Fibroblast of upper back skin (primary cell): ENCODE measurements at places on chromosomes 5 and 9.

GRCh38 chr9:3290231-3290840 lies 235.5 kb downstream of the RFX3 start:
- peak; percentile 16 for DNase-seq

DNA sequence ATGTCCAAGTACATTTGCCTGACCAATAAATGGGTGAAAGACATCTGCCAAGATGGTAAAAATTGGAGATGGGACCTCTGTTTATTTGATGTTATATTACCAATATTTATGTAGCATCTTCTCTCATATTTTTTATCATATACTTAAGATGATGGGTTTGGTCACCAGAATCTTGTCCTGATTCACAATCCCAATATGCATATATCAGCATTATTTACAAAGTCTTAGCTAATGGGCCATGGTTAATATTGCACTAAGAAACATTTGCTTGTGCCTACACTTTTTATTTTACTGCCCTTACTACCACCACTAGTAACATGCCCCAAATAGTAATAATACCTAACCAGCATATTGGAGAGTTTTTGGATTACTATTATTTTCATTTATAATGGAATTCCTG lies 116.7 kb downstream of the CHSY3 start:
- DNase-seq, result no peak

DNA sequence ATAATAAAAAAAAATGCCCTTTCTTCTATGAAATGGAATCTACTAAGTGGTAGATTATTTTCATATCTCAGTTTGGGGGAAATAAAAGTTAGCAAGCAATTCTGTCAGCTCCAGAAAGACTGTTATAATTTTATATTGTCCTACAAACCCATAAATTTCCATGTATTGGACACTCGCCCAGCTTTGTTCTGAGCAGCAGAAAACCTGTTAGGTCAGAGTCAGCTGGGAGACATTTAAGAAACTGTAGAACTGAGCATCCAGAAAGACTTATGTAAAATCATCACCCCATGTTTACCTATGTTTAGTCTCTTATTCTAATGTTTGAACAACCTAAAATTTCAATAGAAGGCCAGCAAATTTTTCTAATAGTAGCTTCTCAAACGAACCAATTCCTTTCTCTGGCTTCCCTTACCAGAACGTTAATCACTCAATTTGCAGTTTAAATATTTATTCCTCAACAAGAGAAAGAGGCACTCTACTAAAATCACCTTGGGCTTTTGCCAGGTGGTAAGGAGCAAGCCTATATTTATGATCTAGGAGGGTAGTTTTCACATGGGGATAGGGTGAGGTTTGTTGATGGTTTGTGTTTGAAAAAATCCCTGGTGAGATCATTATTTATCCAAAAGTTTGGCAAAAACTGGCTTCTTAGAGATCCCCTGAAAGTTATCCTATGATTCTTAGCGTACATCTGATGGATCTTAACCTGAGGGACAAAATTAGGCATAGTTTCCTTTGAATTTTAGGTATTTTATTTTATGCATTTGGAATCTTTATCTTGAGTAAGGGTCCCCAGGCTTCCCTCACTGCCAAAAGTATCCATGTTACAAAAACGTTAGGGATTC lies 34.4 kb downstream of the MACROH2A1 start:
- DNase-seq, result no peak

GRCh38 chr5:143055596-143056338 lies 285.6 kb downstream of the ARHGAP26 start:
- peak; percentile 32 for DNase-seq

DNA sequence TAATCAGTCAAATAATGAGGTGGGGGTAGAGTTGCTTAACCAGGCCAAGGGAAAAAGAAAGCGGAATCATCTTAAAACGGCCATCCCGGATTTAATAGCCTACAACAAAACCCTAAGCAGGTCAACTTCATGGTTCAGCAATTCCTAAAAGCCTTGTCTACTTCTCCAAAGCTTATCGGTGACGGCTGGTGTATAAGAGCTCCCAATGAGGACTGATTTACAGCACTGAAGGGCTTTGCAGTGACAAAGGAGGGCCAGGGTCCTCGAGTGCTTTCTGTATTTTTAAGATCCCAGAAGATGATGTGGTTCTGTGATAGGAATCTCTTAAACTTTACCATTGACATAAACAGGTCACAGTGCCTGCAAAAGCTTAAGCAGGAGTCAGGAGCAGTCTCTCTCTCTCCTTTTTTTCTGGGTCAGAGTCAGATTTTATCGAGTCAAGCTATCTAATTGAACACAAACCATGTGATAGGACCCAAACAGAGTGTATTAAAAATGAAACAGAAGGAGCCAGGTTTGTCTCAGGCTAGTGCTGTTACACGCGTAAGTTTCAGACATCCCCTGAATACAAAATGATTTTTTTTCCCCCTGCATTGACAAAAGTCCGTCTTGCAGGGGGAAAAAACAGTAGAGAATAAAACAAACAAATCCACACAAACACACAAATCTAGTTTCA lies 663.6 kb upstream of the ZNF608 start:
- no peak for DNase-seq

GRCh38 chr9:74463825-74464224 lies 33.3 kb upstream of the RORB start:
- DNase-seq, result no peak

DNA sequence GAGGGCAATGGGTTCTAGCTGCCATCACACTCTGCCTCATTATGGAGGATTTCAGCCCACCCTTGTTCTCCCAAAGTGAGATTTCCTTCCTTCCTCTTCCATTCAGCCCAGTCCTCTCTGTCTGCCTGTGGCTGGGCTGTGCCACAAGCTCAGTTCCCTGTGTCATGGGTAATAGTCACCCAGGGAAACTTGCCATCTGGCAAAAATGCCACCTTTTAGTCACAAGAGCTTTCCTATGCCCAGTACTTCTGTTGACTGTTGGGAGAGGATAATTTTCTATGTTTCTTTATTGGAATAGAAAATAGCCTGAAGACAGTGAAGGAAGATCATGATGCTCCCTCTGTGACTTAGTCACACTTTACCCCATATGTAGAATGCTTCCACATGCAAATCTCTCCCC lies 71.4 kb downstream of the TLR4 start:
- DNase-seq, result no peak

GRCh38 chr5:172403189-172403796 lies 51.0 kb downstream of the SH3PXD2B start:
- DNase-seq, result peak; percentile 89

GRCh38 chr9:134476272-134476941 lies 150.2 kb downstream of the RXRA start:
- no peak for DNase-seq

DNA sequence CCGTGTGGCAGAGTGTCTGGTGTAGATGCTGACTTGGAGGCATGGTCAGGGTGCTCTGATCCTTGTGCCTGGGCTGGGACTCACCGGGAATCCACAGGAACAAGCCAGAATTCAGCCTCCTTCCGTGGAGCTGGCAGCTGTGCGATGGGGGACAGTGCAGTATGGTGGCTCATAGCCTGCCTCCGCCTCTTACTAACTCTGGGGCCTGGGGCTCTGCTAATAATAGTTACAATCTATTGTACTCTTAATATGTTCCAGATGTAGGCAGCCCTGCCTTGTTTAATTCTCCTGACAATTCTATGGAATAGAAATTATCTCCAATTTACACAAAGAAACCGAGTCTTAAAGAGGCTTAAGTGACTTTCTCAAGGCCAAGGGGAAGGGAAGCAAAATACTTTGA lies 77.6 kb downstream of the PCDH1 start:
- DNase-seq, result peak; percentile 62

GRCh38 chr5:156918311-156918845 lies 44.6 kb downstream of the TIMD4 start:
- DNase-seq, result no peak

GRCh38 chr5:433836-434235 lies 9.1 kb upstream of the EXOC3 start:
- DNase-seq, result no peak

GRCh38 chr5:143887903-143888665 lies 76.1 kb downstream of the HMHB1 start:
- DNase-seq, result peak; percentile 96

GRCh38 chr5:35487233-35488025 lies 130.2 kb upstream of the SPEF2 start:
- DNase-seq, result no peak

GRCh38 chr9:100033877-100034551 lies 64.8 kb downstream of the ERP44 start:
- no peak for DNase-seq

DNA sequence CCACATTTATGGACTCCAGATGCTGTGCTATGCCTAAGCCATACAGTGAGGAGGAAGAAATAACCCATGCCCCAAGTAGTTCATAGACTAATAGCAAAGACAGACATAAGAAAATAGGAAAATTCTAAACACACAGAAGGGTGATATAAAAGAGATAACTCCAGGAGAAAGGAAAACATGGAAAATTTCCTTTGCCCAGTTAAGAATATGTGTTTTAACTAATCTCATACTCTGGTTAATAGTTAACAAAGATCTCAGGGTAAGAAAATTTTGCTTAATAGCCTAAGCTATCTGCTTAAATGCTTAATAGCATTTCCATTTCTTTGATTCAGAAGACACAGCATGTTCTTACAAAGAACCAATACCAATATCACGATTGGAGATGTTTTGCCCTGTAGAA lies 358.0 kb downstream of the MSX2 start:
- DNase-seq, result no peak

GRCh38 chr9:121268851-121269641 lies 1.1 kb downstream of the GSN start:
- DNase-seq, result peak; percentile 55

DNA sequence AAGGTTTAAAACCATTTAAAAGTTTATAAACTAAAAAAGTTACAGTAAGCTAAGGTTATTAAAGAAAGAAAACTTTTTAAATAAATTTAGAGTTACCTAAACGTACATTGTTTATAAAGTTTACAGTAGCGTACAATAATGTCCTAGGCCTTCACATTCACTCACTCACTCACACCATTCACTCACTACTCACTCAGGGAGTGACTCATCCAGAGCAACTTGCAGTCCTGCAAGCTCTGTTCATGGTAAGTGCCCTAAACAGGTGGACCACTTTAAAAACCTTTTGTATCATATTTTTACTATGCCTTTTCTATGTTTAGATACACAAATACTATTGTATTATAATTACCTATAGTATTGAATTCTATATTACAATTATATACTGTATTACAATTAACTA lies 190.8 kb upstream of the RASA1 start:
- DNase-seq, result peak; percentile 19

- no peak for DNase-seq
Observed at GRCh38 chr9:97985058-97985861, 2.1 kb downstream of the ANP32B start.

- DNase-seq, result no peak
Observed at GRCh38 chr9:92160786-92161185, 45.6 kb upstream of the SPTLC1 start.

DNA sequence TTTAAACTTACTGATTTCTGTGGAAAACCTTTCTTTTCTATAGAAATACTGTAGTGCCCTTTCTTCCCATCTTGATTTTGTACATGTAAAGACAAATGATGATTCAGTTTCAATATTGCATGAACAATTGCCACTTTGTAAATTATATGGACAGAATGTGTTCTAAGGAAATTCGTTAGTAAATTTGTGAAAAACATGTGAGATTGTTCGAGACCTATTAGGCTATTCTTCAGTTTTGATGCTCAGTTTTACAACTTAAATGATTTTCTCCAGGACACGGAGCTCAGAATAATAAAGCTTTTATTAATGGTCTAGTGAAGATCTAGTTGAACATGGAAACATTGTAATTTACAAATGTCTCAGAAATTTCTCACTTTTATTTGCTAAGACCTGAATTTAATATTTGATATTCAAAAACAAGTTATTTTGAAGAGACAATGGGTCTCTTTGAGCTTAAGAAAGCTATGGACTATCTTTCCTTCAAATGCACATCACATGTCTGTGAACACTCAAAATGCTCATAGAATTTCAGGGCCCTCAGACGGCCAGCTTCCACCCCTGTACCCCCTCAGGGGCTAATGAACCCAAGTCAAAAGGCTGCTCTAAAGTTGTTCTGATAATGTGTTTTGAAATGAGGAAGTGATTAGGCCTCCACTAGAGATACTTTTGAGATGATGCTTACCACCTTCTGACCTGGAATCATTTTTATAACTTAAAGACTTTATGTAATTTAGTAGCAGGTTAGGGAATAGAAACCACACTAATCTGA lies 54.1 kb upstream of the FSD1L start:
- DNase-seq, result no peak

GRCh38 chr5:35899800-35900199 lies 38.6 kb downstream of the CAPSL start:
- DNase-seq, result no peak

- no peak for DNase-seq
Observed at GRCh38 chr5:1661831-1662558, 137.6 kb downstream of the MRPL36 start.

DNA sequence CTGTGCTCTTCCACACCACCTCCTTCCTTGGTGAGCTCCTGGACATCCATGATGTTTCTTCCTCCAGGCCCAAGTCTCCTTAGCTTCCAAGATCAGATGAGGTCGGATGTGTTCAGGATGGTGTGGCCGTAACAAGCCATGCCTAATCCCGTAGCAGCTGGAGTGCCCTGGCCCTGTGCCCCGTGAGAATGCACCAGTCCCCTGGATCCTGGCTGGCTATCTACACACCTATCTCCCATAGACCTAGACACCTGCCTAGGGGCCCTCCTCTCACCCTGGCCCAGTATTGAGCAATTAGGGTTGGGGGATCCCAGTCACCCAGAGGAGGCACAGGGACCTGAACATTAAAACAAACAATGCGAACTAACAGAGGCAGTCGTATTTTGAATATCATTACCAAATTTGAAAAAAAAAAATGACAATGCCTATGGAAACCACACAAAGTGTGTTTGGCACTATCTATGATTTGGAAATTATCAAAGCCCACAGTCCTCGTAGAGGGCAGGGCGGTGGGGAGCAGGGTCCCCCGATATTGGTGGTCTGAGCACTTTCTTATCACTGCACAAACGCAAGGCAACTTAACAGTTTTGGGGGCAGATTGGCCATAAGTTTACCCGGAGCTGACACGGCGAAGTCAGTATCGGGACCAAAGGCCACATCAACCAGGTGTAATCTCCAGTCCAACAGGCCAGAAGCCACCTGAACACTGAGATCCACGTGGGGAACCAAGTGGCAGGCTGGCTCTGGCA lies 13.2 kb downstream of the ENG start:
- no peak for DNase-seq

DNA sequence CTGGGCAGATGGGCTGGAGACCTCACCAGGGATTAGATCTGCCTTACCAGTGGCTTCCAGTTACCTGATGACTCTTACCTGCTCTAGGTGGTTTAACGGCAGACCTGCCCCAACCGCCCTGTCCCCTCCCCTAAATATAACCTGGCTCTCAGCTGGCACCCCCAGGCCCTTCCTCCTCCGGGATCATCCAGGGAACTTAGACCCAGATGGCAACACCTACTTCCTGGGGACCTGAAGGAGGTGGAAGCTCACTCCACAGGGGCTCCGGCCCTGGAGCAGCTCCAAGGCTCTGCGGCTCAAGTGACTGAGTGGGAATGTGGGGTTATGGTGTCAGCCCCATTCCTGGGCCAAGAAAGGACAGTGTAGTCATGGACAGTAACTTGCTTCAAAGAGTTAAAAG lies 130.4 kb downstream of the OLFM1 start:
- no peak for DNase-seq

- no peak for DNase-seq
Observed at GRCh38 chr9:74770508-74771261, 117.0 kb downstream of the TRPM6 start.
